T47D (cell line): ENCODE measurements at places on chromosomes 1 and 21.

DNA sequence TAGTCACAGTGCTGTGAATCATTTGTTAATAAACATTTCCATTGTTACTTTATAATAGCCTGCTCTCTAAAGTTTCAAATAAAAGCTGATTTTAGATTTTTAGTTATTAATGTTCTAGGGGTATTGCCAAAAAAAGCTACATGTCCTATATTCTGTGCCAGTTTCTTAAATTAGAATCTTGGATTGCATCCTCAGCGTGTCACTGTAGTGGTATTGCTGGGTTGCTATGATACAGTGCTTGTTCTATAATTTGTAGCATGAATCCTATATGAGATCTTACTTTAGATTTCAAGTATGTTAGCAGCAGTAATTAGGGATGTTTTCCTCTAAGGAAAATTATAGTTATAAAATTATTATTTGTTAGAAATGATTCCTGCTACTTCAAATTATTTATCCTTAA is 16.4 kb downstream of the PPP2R5A start:
- no peak for DNase-seq

GRCh38 chr1:83520797-83521196 is 478.1 kb downstream of the TTLL7 start:
- no peak for DNase-seq

GRCh38 chr1:6864166-6864565 is 78.9 kb downstream of the CAMTA1 start:
- no peak for DNase-seq

GRCh38 chr1:43786201-43786958 is 79.0 kb downstream of the ST3GAL3 start:
- no peak for DNase-seq

- DNase-seq, result no peak
Measured at GRCh38 chr21:16993416-16994038, 519.3 kb upstream of the CXADR start.

GRCh38 chr1:118264343-118264742 is 79.3 kb upstream of the SPAG17 start:
- no peak for DNase-seq

DNA sequence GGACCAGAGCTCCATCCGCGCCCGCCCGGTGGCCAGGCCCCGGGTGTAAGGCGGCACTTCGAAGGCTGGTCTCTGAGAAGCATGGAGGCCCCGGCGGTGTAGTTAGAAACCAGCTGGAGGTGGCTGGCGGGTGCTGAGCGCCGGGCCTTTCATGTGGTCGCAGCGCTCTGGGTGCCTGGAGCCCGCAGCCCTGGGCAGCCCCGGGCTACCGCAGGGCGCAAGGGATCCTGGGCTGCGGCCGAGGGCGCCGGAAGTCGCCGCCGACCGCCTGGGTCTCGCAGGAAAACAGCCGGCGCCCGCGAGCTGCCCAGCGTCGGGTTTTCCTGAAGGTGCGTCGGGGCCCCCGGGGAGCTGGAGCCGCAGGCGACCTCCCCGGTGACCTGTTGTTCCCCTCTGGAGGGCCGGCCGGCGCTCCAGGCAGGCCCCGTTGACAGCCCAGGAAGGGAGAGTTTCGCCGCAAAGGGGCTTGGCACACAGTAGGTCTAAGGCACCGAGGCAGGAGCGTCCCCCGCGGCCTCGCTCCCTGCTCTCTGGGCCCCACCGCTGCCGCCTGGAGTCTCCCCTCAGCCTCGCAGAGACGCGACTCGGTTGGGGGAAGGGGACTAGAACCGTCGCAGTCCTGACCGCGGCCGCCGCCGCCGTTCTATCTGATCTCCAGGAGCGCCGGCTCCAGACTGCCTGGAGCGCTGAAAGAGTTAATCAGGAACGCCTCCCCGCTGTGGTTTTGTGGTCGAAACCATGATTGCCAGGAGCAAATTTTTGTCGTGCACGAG is 2.7 kb downstream of the GRHL3 start:
- peak; percentile 90 for DNase-seq

- DNase-seq, result no peak
Measured at GRCh38 chr1:243414152-243414494, 158.3 kb downstream of the SDCCAG8 start.

DNA sequence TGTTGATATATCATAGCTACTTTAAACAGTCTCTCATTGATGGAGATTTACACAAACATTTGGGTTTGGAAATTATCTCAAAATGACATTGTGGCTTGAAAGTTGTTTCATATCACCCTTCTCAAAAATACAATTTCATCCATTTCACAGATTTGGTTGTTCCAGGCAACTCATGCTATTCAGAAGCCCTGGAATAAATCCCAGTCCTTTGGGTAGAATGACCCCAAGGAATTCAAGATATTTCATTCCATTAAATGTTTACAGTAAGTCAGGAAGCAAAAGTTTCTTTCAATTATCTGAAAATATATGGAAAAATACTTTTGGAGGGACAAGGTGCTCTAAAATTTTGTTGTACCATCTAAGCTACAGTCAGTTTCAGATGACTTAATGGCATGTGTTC is 27.1 kb downstream of the MPZL1 start:
- DNase-seq, result no peak

DNA sequence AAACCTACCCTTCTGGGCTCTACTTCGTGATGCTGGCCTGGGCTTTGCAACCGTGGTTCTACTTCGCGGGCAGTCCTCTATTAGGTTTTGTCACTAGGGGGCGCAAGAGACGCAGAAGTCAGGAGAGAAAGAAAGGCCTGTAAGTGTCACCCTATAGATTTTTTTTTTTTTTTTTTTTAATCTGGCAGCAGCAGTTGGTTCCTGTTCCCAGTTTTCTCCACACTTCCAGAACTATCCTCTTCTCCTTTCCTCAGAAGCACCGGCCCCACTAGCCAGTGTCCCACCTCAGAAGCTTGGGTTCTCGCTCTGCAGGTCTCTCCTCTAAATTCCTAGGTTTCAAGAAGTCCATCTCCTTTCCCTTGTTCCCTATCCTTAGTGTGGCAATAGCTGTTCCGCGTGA is 9.1 kb upstream of the LCE2D start:
- peak; percentile 88 for DNase-seq

GRCh38 chr1:227779021-227779441 is 36.4 kb upstream of the PRSS38 start:
- no peak for DNase-seq

DNA sequence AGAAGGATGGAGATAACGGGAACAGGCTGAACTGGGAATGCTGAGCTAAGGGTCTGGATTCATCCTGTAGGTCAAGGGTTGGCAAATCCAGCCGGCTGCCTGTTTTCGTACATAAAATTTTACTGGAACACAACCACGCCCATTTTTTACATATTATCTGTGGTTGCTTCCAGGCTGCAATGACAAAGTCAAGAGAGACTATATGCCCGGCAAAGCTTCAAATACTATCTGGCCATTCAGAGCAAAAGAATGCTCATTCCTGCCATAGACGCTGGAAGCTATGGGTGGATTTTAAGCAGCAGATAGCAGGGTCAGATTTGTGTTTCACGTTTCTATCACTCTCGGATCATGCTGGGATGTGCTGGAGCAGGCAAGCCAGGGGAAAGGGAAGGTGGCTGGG is 137.9 kb upstream of the EDN2 start:
- DNase-seq, result no peak

DNA sequence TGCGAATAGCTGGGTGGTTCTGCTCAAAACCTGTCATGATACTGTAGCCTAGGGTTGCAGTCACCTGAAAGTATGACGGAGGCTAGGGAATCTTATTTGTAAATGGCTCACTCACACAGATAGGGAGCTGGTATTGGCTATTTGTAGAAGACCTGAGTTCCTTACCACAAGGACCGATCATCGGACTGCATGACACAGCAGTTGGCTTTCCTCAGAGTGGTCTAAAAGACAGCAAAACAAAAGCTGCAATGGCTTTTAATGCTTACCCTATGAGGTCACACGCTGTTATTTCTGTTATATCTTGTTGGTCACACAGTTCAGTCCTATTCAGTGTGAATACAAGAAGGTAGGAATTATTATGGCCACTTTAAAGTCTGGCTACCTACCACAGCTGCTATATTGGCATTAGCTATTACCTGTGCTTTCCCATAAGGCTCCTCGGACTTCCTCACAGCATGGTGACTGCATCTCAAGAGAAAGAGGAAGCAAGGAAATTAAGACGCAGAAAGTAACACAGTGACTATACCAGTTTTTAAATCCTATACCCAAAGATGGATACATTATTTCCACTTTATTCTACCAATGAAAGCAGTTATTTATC is 68.4 kb upstream of the LRRC7 start:
- no peak for DNase-seq

GRCh38 chr21:33682992-33683627 is 40.8 kb downstream of the ITSN1 start:
- no peak for DNase-seq

DNA sequence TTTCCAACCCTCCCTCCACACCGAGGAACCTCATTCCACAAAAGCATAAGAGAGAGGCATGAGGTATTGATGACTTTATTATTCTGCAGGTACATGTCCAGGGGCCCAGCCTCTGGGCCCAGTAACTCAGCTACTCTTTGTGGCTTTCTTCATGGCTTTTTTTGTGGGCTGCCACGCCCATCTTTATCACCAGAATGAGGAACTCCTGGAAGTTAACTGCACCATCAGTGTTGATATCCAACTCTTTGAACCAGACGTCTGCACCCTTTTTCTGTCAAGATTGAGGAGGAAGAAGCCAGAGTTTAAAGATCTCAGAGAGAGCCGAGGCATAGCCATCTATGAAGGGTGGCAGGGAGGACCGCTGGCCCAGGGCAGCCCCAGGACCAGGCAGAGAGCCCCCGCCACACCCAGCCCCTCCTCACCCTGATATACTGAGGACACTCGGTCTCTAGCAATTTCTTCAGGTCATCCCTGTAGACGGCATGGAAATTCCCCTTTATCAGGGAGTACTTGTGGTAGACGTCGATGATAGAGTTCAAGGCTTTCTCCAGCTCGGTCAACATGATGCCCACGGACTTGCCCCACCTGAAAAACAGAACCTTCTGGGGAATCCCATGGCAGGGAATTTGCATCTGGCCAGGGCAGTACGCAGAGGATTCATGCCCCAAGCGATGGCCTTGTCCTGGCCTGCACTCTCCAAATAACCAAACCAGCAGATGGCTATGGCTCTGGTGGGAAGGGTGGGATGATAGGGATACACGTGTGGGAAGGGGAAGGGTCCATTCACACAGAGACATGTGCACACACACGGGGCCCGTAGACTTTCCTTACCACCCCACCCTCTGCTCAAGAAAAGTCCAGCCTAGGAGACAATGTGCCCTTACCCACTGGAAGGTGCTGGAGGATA is 647 bp downstream of the S100A8 start:
- DNase-seq, result no peak
